Eye (tissue), 1 donor: ENCODE measurements at places on chromosomes 16 and 17.
A peak's percentile ranks its signal among the peaks of the same experiment; 100 is the strongest.

GRCh38 chr17:10439816-10440215, 18.1 kb upstream of the MYH8 start:
- DNase-seq = no peak

DNA sequence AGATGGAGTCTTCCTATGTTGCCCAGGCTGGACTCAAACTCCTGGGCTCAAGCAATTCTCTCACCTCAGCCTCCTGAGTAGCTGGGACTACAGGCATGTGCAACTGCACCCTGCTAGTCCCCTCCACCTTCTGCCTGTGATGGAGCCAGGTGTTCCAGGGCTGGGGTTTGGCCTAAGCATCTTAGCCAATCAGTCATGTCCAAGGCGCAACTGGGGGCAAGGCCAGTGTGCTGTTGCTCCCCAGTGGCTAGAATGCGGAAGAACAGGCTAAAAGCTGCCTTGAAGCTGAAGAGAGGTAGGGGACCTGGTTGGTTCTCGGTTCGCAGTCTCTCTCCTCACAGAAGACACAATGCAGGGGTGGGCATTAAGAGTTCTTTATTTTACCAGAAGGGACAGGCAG, 18.6 kb downstream of the FLOT2 start:
- DNase-seq = peak; percentile 12

- peak; percentile 59 for DNase-seq
Measured at GRCh38 chr17:64240741-64241347, 22.2 kb downstream of the TEX2 start.

GRCh38 chr16:67068212-67068753, 39.3 kb downstream of the CBFB start:
- no peak for DNase-seq

GRCh38 chr16:62137996-62138395, 101.8 kb upstream of the CDH8 start:
- DNase-seq = no peak

GRCh38 chr17:2487306-2487705, 24.4 kb downstream of the METTL16 start:
- DNase-seq = no peak
